ENCODE measurements at places on chromosomes 2 and 18.

DNA sequence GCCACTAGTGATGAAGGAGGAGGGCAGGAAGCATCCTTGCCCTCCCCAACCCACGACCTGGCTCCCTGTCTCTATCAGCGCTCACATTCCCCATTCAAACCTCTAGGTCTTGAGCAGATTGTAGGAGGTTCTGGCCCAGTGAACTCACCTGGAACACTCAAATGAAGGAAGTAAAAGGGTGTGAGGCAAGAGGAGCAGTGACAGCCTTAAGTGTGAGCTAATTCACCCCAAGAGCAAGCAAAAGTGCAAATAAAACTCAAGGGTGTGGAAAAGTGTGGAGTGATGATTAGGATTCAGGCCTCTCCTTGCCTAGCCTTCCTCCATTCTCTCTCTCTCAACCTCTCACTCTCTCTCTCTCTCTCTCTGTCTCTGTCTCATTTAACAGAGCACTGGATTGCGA lies 41.0 kb downstream of the CYBRD1 start:
- DNase-seq: no peak

- DNase-seq: peak; percentile 93
These were observed 27.1 kb upstream of the FZD5 start for GRCh38 chr2:207796585-207797350.

GRCh38 chr2:167289651-167290410 lies 401.6 kb downstream of the XIRP2 start:
- DNase-seq: no peak

DNA sequence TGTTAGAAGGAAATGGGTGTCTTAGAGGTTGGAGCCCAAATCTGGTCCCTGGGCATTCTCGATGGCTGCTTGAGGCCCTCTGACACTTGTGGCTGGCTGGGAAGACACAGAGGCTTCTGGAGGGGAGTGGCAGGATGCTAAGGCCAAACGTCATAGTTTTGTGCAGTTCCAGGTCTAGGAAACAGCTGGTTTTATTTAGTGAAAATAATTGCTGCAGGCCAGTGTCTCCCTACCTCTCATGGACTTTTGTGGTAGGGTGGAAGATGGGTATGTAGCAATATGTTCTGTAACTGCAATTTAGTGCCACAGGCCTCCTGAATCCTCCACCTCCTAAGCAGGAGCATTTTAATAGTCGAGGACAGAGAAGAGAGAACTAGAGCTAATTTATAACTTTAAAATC lies 32.2 kb upstream of the SPRED2 start:
- no peak for DNase-seq

DNA sequence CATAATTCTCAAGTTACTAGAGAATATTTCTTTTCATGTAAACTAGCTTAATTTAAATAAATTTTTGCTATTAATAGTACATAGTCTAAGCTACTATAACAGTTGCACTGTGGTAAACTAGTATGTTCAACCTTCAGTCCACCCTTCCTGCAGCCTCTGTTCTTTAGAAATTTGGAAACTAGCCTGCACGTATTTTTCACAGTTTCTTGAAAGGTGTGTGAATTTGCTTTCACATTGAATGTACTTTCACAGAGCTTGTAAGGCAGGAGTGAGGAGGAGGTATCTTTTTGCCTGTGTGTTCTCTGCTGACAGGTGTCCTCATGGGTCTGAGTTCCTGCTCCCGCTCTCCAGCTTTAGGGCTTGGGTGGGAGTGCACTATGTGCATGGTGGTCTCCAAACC lies 117.5 kb downstream of the ATP9B start:
- DNase-seq: no peak

DNA sequence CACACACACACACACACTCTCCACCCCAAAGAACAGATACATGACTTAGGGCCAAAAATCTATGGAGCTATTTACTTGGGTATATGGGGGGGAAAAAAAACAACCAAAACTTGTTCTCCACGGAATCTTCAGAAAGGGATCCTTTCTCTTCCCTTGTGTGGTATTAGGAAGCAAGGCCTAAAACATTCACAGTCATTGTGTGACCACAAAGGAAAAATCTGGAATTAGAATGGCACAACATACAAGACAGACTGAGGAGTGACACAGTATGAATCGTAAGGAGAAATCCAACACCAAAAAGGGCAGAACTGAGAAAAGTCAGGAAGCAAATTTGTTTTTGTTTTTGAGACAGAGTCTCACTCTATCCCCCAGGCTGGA lies 70.3 kb downstream of the ASXL2 start:
- DNase-seq: no peak

DNA sequence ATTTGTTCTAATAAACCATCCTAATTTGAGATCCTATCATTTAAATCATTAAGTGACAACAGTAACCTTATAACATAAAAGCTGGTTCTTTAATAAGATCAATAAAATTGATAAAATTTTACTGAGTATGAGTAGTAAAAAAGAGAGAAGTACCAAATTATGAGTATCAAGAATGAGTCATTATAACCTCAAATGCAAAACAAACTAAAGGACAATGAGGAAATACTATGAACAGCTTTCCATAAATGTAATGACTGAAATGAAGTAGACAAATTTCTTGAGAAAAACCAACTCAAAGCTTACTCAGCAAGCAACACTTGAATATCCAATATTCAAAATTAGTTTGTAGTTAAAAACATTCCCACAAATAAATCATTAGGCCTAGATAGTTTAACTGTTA lies 433.0 kb downstream of the ZEB2 start:
- no peak for DNase-seq

DNA sequence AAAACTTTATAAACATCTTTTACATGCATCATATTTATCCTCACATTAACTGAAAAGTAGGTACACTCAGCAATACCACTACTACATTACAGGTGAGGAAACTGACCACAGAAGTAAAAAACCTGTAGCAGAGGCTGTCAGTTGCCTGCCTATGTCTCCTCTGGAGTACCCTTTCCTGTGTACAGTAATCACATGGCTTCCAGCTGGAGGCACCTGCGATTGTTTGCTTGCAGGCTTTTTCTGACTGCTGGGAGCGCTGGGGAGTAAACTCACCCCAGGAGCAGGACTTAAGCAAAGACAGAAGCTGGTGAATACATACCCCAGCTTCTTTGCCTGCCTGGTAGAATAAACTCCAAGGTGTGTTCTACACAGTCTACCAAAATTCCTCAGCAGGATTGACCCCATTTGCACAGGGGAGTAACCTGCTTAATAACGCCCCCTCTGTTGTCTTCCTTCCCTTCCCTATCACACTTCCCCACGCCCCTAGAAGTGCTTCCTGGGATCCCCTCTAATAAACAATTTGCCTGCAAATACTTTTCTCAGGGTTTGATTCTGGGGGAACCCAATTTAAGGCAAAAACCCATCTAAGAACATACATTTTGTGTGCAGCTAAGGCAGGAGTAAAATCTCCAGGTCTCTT lies 138.9 kb downstream of the PTH2R start:
- no peak for DNase-seq

- no peak for DNase-seq
These were observed 13.3 kb downstream of the EFHD1 start for GRCh38 chr2:232646726-232647125.

GRCh38 chr2:144320491-144320890 lies 199.4 kb downstream of the ZEB2 start:
- no peak for DNase-seq

DNA sequence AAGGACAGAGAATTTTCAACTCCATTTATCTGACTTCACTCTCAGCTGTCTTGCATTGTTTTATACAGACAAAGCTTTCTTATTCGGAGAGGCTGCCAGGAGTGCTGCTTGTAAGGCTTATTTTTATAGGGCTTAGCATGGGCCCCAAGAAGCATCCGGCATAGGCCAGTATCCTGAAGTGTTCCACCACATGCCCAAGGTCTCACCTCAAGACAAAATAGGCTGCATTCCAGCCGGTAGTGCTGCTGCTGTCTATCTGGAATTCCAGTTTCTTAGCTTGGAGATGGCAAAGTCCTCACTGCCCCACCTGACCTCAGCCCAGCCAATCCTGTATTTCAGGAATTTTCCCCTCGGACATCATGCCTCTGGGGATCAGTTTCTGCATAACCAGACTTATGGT lies 47.6 kb upstream of the MCFD2 start:
- no peak for DNase-seq

- no peak for DNase-seq
These were observed 210.0 kb upstream of the SALL3 start for GRCh38 chr18:78769502-78770105.

GRCh38 chr2:234981197-234982095 lies 29.6 kb downstream of the SH3BP4 start:
- DNase-seq: peak; percentile 70

GRCh38 chr2:2399396-2399795 lies 68.3 kb upstream of the MYT1L start:
- no peak for DNase-seq

GRCh38 chr2:32715391-32715841 lies 87.6 kb downstream of the TTC27 start:
- DNase-seq: no peak

GRCh38 chr2:227188292-227188691 lies 23.9 kb downstream of the COL4A3 start:
- DNase-seq: peak; percentile 61

GRCh38 chr2:28592481-28592880 lies 96.6 kb downstream of the PLB1 start:
- no peak for DNase-seq

- DNase-seq: no peak
These were observed 52.7 kb downstream of the PDCL3 start for GRCh38 chr2:100615471-100615870.

GRCh38 chr2:136006658-136007057 lies 21.2 kb upstream of the DARS1 start:
- no peak for DNase-seq

DNA sequence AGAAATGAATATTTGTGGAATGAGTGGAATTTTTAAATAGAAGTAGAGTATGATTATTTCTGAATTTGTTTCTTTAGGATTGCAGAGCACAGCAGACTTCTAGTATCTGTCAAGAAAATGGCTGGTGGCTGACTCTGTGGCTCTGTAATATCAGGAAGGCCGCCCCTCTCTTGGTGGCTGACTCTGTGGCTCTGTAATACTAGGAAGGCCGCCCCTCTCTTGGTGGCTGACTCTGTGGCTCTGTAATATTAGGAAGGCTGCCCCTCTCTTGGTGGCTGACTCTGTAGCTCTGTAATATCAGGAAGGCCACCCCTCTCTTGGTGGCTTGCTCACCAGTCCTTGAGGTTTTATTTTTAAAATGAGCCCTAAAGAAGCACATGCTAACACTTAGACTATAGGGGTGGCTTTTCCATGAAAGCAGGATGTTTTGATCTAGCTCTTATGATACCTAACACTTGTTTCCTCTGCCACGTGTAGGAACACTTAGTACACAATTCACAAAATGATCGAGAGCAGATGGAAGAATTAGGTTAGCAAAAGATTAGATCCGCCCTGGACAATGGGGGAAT lies 85.1 kb upstream of the TTC39C start:
- DNase-seq: no peak

GRCh38 chr2:79025421-79025820 lies at the start of gene REG3G:
Gene REG3G, plus strand, starts transcription at chr2:79025702. Its CDS starts 392 bp downstream, at chr2:79026094.
- no peak for DNase-seq

DNA sequence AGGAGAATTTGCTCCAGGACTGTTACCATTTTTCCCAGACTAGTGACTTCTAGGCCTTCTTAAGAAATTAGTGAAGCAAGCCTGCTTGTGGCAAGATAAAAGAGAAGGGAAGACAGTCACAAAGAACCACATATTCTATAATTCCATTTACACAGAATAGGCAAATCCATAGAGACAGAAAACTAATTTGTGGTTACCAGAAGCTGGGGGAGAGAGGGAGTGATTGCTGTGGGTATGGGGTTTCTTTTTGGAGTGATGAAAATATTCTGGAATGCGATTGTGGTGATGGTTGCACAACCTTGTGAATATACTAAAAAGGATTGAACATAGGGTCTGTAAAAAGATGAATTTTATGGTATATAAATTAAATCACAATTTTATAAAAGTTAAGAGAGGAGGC lies 37.5 kb upstream of the SIX2 start:
- no peak for DNase-seq

GRCh38 chr18:34158881-34159690 lies 65.6 kb downstream of the NOL4 start:
- DNase-seq: peak; percentile 75

DNA sequence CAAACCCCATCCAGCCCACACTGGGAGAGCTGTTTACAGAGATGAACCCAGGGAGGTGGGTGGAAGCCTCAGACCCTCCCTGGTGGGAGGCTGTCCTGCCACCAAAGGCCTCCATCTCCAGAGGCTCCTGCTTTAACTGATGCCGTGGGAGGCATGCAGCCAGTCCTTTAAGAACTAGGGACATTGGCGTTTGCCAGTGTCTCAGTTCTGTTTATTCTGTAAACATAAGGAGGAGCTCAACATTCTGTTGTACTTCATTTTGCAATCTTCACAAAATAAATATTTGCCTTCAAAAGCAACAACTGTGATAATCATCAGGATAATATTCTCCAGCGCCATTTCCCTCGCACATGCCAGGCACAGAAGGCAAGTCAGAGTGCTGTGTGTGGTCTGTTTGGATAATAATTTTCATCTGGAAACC lies 6.8 kb downstream of the EDAR start:
- no peak for DNase-seq

DNA sequence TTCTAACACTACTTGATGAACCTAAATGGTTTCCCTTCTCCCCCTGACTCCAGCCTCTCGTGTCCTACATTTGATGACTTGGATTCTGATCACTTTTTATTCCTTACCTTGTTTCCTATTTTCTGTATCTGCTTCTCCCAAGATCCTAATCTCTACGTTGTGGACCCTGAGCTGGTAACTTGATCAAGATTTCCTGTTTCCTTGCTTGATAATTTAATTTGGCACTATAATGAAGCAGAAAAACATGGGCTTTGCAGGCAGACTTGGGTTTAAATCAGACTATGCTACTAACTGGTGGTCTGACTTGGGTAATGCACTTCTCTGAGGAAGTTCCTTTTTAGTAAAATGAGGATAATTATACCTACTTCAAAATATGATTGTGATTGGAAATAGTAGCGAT lies 11.7 kb upstream of the FBXO11 start:
- DNase-seq: no peak

- no peak for DNase-seq
These were observed 320.6 kb downstream of the NCKAP5 start for GRCh38 chr2:133247631-133248030.

DNA sequence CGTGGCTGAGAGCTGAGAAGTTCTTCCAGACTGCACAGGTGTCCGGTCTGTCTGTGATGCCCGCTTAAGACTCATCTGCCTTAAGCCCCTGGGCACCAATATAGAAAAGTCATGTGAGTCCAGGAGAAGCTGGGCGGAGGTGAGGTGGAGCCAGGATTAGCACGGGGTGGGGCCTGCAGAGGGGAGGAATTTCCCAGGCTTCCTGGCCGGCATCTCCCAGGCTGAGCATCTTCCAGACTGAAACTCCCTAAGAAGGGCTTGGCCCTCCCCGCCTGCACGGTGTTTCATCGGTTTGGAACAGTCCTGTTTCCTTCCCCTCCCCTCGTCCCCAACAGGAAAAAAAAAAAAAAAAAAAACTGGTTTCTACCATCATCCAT lies 270.3 kb downstream of the ATAD2B start:
- no peak for DNase-seq

GRCh38 chr2:219309278-219309677 lies at the start of gene PTPRN:
Gene PTPRN, minus strand, starts transcription at chr2:219309401. Its CDS starts 69 bp downstream, at chr2:219309332.
- DNase-seq: peak; percentile 76

GRCh38 chr2:98458207-98458606 lies 13.5 kb downstream of the INPP4A start:
- DNase-seq: no peak

- no peak for DNase-seq
These were observed 67.6 kb downstream of the CNTNAP5 start for GRCh38 chr2:124092651-124093050.

GRCh38 chr2:71291398-71291797 lies 40.2 kb upstream of the ZNF638 start:
- no peak for DNase-seq
